ENCODE measurements at places on chromosomes 4 and X.

DNA sequence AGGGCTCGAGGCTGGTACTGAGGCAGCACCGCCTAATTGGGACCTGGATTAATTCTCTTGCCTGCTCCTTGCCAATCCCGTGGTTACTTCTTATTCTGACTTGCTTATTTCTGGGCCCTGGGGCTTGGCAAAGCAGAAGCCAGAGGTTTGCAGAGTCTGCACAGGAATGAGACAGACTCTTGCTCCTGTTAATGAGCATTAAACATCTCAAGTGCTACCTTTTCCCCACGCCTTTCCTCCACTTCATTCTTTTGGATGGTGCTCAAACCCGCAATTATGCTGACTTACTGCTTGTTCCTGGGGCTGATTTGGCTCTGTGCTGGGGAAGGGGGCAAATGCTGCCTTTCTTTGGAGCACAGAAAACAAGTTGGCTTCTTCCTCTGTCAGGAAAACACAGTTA lies 16.5 kb upstream of the STOX2 start:
- ATAC-seq, result no peak

GRCh38 chr4:39664828-39665731 lies 26.4 kb upstream of the SMIM14 start:
- ATAC-seq, result no peak

DNA sequence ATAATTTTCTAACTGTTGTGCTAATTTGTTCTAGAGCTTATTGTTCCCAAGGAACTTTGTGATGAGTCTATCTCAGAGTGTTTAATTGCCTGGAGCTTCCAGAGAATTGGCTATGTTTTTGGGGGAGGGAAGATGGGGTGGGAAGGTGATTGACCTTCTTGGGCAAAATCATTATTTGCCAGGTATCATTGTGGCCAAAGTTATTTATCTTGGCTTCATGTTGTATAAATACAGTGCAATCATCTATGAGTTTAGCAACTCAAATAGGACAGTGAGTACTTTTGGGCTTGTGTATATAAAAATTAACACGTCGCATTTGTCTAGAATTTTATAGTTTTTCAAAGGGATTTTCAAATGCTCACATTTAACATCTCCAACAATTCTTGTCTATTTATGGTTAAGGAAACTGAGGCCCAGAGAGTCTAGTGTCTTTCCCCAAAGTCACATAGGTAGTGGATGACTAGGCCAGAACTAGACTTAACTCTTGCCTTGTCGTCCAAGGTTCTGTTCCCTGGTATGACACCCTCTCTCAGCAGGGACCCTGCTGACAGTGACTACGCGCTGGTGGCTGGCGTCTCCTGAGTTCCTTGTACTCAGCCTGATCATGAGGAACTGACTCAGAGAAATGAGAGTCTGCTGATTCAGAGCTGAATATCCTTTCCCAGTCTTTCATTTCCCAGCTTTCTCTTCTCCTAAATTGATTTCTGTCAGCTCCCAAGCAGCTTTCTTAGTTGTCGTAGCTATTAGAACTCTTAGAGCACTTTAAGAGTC lies 27.7 kb downstream of the FNIP2 start:
- ATAC-seq, result no peak

GRCh38 chr4:153348006-153348405 lies 3.5 kb downstream of the MND1 start:
- no peak for ATAC-seq

DNA sequence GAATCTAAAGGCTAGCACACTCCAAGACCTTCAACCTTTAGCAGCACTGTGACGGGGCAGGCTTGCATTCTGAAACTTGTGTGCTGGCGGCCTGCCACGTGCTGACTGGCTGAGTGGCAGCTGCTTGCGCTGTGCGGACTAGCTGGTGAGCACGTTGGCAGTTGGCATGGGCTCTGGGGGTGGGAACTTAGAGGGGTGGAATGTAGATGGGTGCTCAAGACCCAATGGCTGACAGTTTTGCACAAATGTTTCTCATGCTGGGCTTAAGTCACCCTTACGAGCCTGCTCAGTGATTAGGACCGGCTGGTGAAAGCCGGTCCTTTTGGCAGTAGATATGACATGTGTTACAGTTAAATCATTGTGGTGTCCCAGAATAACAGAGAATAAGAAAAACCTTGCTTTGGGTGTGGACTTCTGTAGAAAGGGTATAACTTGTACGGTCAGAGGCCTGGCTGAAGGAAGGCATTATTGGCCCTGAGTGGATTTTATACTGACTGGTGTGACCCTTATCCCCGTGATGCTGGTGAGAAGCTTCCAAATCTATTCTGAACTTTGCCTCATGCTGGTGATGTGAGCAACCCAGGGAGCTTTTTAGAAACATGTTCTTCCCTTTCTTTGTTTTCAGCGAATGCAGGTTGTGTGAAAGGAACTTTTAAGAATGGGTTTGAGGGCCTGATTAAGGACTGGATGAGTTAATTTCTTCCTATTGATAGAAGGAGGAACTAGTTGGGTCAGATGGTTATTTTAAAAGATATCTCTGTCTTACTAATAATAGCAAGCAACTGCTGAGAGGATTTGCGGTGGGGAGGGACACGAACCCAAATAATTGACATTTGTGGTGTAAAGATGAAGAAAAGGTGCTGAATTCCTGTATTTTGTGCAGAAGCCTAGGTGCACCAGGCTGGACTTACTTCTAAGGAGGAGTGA lies 107.4 kb upstream of the SLC4A4 start:
- ATAC-seq, result peak; percentile 55
